ENCODE measurements at places on chromosomes 4 and X.

DNA sequence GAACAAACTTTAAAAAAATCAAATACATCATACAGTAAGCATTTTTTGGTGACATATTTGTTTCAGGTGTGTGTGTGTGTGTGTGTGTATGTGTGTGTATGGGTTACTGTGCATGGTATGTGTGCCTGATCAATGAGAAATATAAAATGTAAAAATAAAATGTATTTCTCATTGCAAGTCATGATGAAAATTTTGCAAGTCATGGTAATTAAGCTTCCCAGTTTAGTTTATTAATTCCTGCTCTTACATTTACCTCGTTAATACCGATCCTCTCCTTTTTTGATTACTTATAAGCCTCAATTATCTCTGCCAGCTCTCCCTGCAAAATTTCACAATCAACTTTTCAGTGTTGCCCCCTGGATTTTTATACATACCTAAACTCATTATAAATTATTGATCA lies 114.6 kb upstream of the ADGRL3 start:
- DNase-seq: no peak

- DNase-seq: no peak
These were observed 168.5 kb upstream of the STK26 start for GRCh38 chrX:131854581-131854980.

GRCh38 chr4:1400191-1400805 lies 5.9 kb downstream of the NKX1-1 start:
- no peak for DNase-seq

- no peak for DNase-seq
These were observed 40.7 kb upstream of the KLF3 start for GRCh38 chr4:38623260-38623659.

DNA sequence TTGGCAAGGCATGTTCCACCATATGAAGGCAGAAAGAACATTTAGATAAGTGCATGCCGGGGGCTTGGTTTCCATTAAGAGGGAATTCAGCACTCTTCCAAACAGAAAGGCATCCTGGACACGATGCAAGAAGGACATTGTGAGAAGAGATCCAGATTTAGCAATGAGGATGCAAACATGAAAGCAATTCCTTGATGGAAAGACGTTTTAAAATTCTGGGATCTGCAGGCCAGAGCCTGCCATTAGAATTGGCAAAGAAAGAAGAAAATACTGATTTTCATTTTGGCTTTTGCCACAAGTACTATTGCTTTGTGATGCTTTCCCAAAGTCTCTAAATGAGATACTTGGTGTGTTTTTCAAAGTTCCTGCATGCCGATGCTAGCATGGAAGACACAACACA lies 367.6 kb downstream of the PPP3CA start:
- no peak for DNase-seq

GRCh38 chr4:125388613-125389012 lies 73.9 kb downstream of the FAT4 start:
- DNase-seq: no peak

DNA sequence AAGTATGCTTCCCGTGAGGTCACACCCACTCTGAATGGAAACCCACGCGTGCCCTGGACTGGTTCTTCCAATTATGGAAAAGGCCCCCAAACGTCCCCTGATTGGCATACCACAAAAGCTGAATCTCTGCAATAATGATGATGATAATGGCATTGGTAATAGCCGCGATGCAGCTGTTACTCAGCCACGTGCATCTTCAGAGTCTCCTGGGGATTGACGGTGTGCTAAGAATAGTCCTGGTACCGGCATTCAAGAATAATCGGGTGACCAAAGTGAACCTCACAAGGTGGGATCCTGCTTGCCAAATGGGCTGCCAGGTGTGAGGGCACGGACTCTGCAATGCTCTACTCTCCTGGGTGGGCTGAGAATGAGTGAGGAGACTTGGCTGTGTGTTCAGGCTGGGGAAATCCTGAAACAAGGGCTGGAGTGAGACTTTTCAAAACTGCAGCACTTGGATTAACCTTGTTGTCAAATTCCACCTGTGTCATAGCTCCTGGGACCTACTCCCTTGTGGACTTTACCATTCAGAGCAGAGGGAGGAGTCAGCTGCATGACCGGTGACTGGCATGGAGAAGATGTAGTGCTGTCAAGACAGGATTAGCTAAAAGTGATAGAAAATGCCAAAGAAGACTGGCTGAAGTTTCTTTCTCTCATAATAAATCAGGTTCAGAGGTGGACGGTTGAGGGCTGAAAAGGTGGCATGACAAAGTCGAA lies 615.4 kb downstream of the MID1IP1 start:
- no peak for DNase-seq

DNA sequence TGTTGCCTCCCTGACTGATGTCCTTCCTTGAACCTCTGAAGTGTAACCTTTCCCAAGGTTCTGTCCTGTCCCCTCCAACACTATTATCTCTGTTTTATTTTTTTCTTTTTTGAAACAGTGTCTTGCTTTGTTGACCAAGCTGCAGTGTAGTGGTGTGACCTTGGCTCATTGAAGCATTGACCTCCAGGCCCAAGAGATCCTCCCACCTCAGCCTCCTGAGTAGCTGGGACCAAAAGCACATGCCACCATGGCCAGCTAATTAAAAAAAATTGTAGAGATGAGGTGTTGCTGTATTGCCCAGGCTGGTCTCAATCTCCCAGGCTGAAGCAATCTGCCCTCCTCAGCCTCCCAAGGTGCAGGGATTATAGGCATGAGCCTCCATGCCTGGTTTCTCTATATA lies 59.0 kb downstream of the EDA start:
- no peak for DNase-seq

DNA sequence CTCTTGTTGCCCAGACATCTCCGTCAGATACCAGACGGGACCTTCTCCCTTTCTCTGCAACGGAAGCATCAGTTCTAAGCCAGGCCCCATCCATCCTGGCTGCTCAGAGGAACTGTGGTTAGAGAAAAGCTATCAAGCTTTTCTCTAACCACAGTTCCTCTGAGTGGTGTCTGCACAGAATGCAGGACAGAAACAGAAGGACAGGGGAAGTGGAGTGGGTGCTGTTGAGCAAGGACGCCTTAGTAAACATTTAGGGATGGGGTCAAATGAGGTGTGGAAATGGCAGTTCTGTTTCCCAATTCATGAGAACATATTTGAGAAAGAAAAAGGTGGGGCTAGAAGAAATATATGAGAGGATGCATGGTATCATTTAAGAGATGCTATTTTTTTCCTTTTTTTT lies 283.8 kb downstream of the CRLF2 start:
- no peak for DNase-seq
